ENCODE measurements at places on chromosomes 12 and 14. TPM values are rescaled to one million over a fixed set of nuclear protein-coding genes. Genes with fewer than 3 reads are reported as not detected.
A peak's percentile ranks its signal among the peaks of the same experiment; 100 is the strongest.

DNA sequence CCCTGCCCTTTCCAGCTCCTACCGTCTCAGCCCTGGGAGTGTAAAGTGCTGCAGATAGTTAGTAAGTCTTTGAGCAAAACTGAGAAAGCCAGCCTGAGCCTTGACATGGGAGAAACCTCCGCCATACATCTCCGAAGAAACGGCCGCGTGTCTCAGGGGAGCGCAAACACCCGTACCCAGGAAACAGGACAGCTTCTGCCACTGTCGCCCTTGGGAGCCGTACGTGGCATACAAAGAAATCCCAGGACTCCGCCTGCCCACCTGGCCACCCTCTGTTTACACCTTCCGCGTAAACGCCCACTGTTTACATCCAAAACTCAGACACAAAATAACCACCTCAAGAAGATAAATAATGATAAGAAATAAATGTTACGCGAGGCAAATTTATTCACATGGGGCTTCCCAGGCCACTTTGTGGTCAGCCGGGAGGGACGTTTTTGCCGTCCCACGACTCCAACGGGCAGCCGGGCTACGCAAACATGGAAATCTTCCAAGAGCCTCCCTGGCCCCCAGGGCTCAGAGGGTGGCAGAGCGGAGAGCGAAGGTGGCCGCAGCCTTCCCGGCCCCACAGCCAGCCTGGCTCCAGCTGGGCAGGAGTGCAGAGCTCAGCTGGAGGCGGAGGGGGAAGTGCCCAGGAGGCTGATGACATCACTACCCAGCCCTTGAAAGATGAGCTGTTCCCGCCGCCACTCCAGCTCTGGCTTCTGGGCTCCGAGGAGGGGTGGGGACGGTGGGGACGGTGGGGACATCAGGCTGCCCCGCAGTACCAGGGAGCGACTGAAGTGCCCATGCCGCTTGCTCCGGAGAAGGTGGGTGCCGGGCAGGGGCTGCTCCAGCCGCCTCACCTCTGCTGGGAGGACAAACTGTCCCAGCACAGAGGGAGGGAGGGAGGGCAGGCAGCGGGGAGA, at the start of gene BDKRB2:
TSS of gene BDKRB2 (plus strand) at position 689 of the 908 bp plus-strand sequence. CDS start 32,269 bp downstream, outside the sequence.
- DNase-seq = peak; percentile 86

RHEBL1 gene
- total RNA-seq = 0.27 TPM

- DNase-seq = no peak
Observed at GRCh38 chr12:128534906-128535305, 267.9 kb downstream of the TMEM132C start.

- DNase-seq = no peak
Observed at GRCh38 chr12:27733052-27733656, 22.5 kb downstream of the MRPS35 start.

GRCh38 chr14:74938531-74939495, 15.8 kb upstream of the RPS6KL1 start:
- no peak for DNase-seq

TMEM63C gene
- 5.9 TPM for total RNA-seq

Measured in colonic mucosa (tissue), 4 donors.